ENCODE measurements at places on chromosomes 1 and 21.

DNA sequence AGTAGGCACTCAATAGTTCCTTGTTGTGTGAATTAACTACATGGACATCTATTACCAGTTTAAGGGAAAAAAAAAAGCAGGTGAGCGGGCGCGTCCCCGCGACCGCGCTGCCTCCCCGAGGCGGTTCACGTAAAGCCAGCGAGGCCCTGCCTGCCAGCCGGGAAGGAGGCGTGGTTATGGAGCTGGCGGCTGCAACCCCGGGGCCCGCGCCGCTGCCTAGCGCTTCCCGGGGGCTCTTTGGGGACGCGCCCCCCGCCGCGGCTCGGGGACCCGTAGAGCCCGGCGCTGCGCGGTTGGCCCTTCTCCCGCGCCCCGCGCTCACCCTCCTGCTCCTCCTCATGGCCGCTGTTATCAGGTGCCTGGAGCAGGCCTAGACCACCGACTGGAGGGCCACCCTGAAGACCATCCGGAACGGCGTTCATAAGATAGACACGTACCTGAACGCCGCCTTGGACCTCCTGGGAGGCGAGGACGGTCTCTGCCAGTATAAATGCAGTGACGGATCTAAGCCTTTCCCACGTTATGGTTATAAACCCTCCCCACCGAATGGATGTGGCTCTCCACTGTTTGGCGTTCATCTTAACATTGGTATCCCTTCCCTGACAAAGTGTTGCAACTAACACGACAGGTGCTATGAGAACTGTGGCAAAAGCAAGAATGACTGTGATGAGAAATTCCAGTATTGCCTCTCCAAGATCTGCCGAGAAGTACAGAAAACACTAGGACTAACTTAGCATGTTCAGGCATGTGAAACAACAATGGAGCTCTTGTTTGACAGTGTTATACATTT is 2.6 kb upstream of the CC2D1B start:
- peak; percentile 56 for DNase-seq

DNA sequence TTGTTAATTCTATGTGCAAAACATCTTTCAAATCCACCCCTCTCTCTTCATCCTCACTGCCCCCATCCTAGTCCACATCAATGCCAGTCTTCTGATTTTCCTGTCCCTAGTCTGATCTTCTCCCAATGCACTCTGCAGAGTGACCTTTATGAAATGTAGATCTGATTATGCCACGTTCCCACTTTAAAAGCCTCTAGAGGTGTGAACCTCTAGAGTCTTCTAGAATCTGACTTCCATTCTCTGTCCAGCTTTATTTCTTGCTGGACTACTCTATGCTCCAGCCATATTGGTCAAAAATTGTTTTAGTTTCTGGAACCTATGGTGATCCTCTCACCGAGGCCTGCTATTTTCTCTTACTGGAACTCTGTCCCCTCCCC is 32.5 kb downstream of the ZNF648 start:
- no peak for DNase-seq

DNA sequence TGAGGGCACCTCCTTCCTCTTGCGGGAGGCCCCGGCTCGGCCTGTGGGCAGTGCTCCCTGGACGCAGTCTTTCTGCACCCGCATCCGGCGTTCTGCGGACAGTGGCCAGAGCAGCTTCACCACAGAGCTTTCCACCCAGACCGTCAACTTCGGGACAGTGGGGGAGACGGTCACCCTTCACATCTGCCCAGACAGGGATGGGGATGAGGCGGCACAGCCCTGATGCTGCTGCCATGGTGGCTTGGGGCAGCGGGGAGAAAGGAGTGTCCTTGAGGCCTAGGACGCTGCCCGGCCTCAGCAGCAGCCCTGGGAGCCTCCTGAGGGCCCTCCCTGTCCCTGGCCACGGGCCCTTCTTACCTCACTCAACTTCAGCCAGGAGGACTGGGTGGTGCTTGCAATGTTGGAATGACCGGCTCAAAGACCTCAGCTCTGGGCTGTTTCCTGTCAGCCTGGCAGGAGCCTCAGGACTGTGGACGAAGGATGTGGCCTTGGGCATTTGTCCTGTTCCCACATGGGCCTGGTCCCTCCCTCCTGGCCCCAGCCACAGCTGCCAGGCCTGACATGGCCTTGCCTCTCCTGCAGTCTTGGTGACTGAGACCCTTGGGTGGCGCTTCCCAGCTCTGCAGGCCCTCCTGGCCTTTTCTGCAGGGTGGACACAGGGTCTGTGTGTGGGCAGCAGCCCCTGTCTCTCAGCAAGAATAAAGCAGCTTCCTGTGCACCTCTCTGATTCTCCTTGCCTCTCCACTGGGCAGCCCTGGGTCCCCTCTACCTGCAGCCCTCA is 45.9 kb downstream of the TRIM11 start:
- no peak for DNase-seq

DNA sequence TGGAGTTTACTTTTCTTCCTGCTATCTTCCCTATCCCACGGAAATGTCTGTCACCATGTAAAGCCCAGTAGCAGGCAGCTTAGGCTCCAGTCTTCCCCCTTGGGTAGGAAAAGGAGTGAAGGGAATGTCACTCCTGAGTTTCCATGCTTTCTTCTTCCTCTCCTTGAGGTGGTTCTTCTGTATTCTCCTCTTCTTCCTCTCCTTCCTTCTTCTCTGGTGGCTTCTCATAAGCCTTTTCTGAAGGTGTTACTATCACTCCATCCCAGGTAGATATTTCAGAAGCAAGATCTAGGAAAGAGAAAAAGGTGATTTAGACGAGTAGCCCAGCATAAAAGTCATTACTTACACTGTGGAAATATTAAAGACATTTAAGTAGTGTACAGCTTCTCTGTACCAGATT is 3.8 kb downstream of the SNAPIN start:
- DNase-seq = no peak

GRCh38 chr21:29920938-29921337 is 18.9 kb downstream of the GRIK1 start:
- DNase-seq = no peak

GRCh38 chr1:215970406-215970805 is 403.3 kb downstream of the KCTD3 start:
- DNase-seq = no peak

- no peak for DNase-seq
These were observed 37.5 kb upstream of the GOLT1A start for GRCh38 chr1:204251286-204251685.

DNA sequence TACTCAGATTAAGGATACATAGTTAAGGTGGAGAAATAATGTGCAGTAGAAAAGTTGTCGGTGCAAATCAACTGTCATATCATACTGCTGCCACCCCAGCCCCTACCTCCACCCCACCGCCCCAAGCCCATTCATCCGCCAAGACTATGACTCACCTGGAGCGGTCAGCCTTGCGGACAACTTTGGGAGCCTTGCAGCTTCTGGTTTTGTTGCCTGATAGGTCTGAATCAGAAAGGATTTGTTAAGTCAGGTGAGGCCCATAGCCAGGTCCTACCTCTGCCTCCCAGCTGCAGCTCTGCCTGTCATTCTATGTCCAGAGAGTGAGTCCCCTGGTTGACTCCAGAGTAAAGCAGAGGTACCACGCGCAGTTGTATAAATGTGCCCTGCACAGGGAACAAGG is 12.6 kb downstream of the C1orf162 start:
- no peak for DNase-seq

DNA sequence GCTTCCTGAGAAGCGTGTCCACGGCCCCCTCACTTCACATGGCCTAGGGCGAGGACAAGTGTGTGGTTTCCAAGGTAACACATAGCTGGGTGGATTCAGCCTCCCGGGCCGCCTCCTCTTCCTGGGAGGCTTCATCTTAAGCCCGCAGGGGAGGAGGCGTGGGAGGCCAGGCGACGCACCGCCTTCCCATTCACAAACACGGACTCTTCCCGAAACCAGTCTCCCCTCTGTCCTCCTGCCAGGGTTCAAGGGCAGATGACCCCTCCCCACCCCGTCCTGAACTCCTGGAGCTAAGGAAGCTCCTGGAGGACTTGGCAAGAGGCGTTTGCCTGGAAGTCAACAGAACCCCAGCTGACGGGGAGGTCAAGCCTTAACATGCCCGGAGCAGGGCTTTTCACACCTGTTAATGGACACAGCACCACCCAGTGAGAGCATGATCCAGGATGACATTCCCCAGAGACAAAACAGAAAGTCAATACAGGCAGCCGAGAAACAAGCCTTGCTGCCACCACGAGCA is 56.7 kb downstream of the KCNN3 start:
- DNase-seq = no peak

GRCh38 chr1:11059155-11059967 is 457 bp downstream of the SRM start:
- DNase-seq = no peak

- DNase-seq = no peak
These were observed 82.2 kb upstream of the ABCD3 start for GRCh38 chr1:94335950-94336349.

DNA sequence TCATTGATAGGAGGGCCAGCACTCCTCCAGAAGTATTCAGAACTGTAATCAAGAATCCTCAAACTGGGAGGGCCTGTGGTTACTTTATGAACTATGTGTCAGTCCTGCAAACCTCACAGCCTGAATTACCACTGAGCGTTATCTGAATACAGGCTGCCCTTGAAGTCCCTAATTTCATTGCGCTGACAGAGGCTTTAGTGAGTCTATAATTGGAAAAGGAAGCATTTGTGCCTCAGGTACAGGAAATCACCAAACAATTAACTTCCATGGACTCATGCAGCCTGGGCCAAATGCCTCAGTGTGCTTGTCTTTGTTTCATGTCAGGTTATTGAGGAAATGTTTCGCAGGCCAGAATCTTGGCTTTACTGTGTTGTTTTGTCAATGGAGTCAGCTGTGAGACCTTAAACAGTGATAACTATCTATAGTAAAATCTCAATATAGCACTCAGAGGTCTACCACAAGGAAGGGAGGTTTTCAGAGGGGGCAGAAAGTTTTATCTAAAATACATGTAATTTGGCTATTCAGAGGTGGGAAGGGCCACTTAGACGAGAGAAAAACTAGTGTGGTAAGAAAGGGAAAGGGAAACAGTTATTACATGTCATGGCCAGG is 32.9 kb upstream of the DOCK7 start:
- no peak for DNase-seq

DNA sequence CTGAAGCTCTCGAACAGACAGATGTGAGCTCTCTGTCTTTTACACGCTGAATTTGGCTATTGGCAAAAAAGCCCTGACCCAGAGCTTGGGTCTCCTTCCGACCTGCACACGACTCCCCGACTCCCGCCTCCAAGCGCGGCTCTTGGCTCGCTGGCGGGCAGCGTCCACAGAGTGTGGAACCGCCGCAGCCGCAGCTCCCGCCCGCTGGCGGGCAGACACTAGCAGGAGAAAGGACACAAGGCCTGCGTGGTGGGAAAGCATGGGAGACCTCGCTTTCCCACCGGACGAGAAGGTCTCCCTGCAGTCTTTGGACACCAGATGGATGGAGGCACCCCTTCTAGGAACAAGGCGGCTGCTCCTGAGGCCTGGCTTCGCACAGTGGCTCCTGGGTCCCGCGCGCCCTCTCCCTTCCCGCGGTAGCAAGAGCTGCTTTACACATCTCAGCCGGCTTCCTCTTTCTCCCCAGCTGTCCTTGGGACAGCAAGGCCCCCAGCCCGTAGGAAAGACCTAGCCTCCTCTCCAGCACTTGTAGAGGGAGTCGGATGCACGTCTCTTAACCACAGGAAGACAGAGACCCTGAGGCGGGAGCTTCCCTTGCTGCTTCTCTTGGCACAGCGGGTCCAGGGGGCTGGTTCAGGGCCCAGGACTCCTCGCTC is 92.1 kb downstream of the PRKAB2 start:
- DNase-seq = no peak

Measured in activated T-cell treated with anti-CD3 and anti-CD28 coated beads for 48 hours (primary cell).